Activated T-helper 2 cell treated with anti-CD3 and anti-CD28 coated beads, Interferon-gamma antibody, Interleukin-2, Interleukin-4, amounts not matched to agents 10 μg/mL and 5 μg/mL and 100 μg/mL, durations not matched to agents 14 hours and 24 hours and 36 hours (primary cell): ENCODE measurements at places on chromosomes 5 and 9. TPM values are rescaled to one million over a fixed set of nuclear protein-coding genes. Genes with fewer than 3 reads are reported as not detected.

The TLR4 gene
- not detected in 2 replicates for total RNA-seq

The SPATA9 gene
- total RNA-seq: not detected in 2 replicates

The DBN1 gene
- 28.7 and 32.9 TPM in 2 replicates for total RNA-seq

The PCDHGA1 gene
- total RNA-seq: 0.09 and 0.14 TPM in 2 replicates

The CAVIN4 gene
- total RNA-seq: 0.23 and 0.34 TPM in 2 replicates

The FAM163B gene
- not detected in 2 replicates for total RNA-seq

The PCDH12 gene
- 1.1 and 1.3 TPM in 2 replicates for total RNA-seq

The CBY3 gene
- 0.39 and 0.51 TPM in 2 replicates for total RNA-seq

The SPINK7 gene
- total RNA-seq: not detected in 2 replicates

The GNG10 gene
- total RNA-seq: 30.7 and 30.9 TPM in 2 replicates

The CCNJL gene
- not detected in 2 replicates for total RNA-seq

The FOXI1 gene
- total RNA-seq: not detected in 2 replicates
